ENCODE measurements at places on chromosomes 5 and 9.

GRCh38 chr5:31731016-31731415 lies 92.1 kb downstream of the PDZD2 start:
- DNase-seq, result peak; percentile 8

DNA sequence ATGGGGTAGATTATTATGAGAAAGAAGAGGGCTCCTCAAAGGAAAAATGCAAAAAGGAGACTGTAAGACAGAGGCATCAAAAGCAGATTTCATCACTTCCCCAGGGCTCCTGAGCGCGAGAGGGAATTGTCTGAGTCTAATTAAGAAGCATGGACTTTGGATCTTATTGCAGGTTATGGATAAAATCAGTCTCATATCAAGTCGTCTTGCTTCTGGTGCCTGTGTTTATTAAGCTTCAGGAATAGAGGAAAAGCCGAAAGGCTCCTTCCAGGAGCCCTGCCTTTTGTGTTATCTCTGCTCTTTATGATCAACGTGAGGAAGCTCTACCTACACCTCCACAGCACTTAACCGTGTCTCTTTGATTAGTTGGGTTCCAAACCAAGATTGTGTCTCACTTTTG lies 25.0 kb upstream of the SEMA5A start:
- no peak for DNase-seq

DNA sequence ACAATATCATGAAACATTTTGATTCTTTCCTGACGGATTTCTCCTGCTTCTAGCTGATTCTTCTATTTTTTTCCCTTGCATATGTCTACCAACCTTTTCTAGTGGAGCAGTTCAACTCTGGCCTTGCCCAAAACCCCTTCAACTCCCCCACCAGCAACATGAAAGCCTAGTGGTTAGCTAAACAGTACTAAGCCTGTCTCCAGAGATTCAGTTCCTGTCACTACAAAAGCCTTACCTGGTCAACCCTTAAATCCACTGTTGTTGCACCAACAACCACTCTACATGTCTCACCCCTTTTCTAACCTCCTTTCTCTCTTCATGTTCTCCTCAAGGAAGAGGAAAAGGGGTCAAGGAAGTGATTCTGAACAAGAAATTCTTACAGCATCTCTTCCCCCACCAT lies 74.8 kb upstream of the PIK3R1 start:
- DNase-seq, result no peak

DNA sequence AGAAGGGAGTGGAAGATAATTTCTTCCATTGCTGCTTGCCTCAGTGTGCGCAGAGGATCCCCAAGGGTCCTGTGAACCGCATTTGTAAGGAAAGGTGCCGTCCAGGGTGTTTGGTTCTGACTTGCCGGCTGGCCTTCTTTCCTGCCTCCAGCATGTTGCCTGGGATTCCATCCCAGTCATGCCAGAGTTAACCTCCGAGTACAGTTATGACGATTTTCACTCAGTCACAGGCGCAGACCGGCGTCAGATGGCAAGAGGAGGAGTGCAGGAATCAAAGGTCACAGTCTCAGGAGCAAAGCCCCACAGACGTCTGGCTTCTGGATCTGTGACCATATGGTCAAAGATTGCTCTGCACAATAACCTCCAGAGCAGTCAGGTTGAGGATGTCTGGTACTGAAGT lies 5.9 kb upstream of the GADD45G start:
- DNase-seq, result no peak
